Muscle of arm (tissue), 14 donors: ENCODE measurements at places on chromosomes 3 and 15. TPM values are rescaled to one million over a fixed set of nuclear protein-coding genes. Genes with fewer than 3 reads are reported as not detected.

DNA sequence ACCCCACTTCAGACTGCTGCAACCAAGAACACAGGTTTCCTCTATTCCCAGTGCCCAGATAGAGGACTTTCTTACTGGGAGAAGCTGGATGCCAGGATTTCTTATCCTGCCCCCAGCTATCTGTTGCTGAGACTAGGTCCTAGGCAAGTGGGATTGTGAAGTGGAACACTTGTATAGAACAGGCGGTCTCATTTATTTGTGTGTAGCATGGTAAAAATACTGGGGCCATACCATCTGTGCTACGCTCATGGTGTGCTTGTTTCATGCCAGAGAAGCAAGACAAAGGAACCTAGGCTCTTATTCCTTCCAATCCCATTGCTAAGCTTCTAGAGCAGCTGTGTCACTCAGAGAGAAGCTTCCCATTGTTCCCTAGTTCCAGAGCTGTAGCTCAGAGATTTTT lies 191.5 kb upstream of the EPHA6 start:
- DNase-seq, result no peak

DNA sequence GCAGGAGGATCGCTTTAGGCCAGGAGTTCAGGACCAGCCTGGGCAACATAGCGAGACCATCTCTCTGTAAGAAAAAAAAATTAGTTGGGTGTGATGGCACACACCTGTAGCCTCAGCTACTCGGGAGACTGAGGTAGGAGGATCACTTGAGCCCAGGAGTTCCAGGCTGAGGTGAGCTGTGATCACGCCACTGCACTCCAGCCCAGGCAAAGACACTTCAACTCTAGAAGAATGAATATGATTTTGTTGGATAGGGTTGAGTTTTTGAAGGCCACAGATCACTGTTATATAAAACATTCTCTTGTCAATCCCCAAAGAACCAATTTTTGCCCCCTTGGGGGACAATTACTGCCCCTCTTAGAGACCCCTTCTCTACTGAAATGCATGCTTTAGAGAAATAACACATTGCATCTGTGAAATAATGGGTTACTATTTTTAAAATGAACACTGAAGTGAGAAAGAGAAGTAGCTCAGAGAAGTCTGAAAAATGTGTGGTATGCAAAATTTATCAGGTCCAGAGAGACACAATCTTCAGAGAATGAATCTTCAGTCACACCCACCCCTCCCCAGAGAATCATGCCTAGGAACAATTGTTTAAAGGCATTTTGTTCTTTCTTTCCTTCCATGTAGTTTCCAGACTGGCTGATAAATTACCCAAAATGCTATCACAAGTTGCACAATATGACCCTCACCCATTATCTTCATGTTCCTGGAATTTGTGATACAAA lies 42.7 kb downstream of the METTL6 start:
- DNase-seq, result no peak

GRCh38 chr15:70670680-70671079 lies 92.7 kb downstream of the UACA start:
- no peak for DNase-seq

GRCh38 chr3:63450023-63450422 lies 171.9 kb downstream of the SYNPR start:
- no peak for DNase-seq

GRCh38 chr3:144364737-144365136 lies 393.1 kb downstream of the DIPK2A start:
- DNase-seq, result no peak

DNA sequence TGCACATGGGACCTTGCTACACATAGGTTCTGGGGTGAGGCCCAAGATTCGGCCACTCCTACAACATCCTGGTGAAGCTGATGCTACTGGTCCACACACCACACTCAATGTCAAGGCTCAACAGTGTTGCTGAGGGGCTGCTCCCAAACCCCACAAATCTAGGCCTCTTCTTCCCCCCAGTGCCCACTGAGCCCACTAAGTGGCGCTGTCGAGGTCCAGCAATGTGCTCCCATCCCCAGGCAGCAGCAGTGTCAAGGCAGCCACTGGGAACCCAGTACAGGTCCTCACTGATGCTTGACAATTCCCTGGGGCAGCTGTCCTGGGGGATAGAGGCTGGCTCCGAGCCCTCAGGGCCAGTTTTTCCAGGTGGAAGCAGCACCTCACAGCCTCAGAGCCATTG lies 21.5 kb downstream of the SCN5A start:
- DNase-seq, result no peak

GRCh38 chr3:141379250-141379966 lies 11.1 kb downstream of the ZBTB38 start:
- DNase-seq, result no peak

GRCh38 chr3:104629038-104629437 lies 737.7 kb upstream of the ALCAM start:
- DNase-seq, result no peak

DNA sequence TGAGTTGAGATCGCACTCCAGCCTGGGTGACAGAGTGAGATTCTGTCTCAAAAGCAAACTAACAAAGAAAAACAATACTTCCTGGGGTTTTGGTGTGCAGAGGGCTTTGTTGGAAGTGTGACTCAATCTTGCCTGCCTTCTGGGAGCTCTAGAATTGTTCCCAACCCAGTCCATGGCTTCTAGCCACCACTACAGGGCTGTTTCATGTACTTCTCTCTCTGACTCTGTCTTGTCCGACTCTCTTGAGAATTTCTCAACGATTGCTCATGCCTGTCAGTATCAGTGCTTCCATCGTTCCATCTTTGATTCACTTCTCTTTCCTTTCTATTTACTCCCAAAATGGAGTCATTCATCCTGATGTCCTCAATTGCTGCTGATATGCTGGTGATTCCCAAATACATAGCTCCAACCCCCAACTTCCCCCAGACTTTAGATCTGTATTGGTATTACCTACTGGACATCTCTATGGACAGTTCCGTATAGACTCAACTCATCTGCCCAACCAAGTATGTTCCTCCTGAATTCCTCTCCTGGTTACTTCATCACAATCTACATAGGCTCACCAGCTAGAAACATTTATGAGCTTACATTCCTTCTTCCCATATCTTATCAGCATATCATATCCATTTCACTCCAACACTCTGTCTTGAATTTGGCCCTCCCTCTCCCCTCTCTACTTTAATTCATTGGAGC lies 1.8 kb upstream of the AP2M1 start:
- DNase-seq, result no peak

- no peak for DNase-seq
Measured at GRCh38 chr3:52490939-52491526, 4.1 kb upstream of the STAB1 start.

- peak; percentile 51 for DNase-seq
Measured at GRCh38 chr3:124837730-124838186, 49.4 kb downstream of the ITGB5 start.

- no peak for DNase-seq
Measured at GRCh38 chr3:48057521-48057920, 41.3 kb upstream of the MAP4 start.

DNA sequence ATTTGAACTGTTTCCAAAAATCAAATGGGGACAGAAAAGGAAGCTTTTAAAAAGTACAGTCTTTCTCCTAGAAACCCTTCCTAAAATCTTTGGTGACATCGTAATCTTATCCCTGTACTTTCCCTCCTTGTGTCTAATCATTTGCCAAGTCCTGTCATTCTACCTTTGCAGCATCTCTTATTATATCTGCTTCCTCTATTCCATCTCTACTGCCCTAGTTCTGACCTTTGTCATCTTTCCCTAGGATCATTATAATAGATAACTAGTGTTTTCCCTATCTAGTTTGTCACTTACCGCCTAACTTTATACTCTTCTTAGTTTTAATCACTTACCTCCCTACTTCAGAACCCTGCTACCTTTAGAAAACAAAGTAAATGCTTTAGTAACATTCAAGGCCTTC lies 11.6 kb downstream of the USP8 start:
- no peak for DNase-seq

GRCh38 chr3:159130108-159130507 lies 328.3 kb downstream of the MFSD1 start:
- DNase-seq, result no peak

GRCh38 chr15:67076147-67076843 lies 10.9 kb downstream of the SMAD3 start:
- DNase-seq, result no peak

DNA sequence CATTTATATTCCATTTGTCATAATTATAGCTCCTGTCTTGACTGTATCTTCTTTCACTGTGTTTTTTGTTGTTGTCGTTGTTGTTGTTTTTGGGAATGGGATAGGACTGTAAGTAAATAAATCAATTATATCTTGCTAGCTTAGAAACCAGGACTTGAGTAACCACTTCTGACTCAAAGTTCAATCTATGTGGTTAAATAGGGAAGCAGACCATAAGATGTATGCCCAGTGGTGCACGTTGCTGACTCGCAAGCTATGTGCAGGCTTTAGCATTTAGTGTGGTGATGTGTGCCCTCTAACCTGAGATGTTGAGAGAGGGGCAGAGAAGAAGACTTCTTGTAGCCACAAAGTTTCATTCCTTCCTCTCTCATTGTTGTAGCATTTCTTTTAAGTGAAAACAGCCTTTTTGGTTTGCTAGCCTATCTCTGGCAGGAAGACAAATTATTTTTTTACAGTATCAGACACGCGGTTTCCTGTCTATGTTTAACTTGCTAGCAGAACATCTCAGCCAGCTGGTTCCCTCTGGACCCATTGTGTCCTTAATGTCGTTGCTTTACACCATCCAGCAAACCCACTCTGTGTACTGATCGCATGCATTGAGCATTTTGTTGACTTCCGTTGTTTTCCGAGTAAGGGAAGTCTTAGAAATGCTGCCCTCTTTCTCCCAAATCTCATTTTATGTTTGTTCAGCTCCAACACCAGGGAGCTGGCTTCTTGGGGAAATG lies 52.1 kb downstream of the TGFBR2 start:
- DNase-seq, result peak; percentile 57

DNA sequence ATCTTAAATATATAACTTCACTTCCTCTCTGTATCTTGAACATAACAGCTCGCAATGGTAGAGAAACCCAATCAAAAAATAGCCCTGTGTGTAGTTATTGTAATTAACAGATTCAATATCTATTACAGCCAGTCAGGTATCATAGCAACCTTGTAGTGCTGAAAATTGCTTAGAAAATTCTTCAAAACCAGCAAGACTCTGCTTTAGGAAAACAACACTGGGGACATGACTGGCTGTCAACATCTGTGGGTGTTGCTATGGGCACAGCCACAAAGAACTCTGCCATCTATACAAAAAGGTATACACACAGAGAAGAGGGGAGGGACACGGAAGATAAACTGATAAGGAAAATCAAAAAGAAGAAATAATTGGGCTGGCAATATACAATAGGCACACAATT lies 101.2 kb downstream of the WDR72 start:
- DNase-seq, result no peak

DNA sequence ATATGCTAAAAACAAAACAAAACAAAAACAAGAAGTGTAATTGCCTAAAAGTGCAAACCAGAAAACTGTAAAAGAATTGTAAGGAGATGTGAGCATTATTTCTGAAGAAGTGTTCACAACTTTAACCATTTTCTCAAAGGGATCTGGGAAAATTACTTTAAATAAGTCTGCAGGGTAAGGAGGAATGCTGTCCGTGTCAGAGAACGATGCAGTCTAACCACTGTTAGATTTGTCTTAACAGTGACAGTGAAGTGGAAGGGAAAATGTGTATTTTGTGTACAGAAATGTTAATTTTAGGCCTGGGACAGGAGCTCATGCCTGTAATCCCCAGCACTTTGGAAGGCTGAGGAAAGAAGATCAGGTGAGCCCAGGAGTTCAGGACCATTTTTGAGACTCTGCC lies 95.7 kb downstream of the DLG1 start:
- DNase-seq, result no peak

GRCh38 chr3:128330214-128330842 lies 136.4 kb downstream of the DNAJB8 start:
- DNase-seq, result no peak

GRCh38 chr3:186986406-186986805 lies 56.1 kb downstream of the ST6GAL1 start:
- no peak for DNase-seq

GRCh38 chr3:170751899-170752293 lies 118.1 kb downstream of the RPL22L1 start:
- DNase-seq, result no peak

- no peak for DNase-seq
Measured at GRCh38 chr3:13014755-13015285, 58.4 kb downstream of the IQSEC1 start.

GRCh38 chr3:197458179-197458707 lies 97.5 kb downstream of the BDH1 start:
- DNase-seq, result no peak

DNA sequence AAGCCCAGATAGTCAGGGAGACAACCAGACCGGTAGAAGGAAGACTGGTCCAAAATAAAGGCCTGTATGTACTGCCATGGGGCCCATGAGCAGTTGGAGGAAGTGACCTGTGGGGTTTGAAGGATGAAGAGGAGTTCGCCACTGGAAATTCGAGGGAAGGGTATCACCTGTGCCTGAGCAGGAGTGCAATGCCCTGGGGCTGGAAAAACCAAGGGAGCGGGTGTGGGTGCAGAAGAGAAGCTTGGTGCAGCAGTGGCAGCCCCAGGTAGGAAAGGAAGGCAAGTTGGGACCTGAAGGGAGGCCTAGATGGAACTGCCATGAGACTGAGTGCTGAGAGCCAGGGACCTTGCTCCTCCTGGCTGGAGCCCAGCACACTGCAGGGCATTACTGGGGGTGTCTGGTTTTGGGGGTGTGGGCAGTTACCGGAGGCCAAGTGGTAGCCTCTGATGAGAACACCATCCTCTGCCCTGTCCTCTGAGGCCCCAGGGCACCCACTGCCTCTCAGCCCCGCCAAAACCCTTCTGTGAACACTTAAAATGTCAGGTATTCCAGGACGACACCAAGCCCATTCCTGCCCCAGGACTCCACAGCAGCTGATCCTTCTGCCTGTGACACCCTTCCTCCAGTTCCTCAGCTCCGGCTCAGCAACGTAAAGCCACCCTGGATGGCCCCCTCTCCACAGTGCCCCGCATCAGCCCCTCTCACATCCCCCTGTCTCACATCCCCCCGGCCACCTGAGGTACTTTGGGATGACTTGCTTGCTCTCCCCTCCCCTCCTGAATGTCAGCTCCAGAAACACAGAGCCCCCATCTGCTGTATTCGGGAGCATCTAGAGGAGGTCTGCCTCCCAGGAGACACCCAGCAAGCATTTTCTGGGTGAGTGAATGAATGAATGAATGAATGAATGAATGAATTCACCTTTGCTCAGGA lies 42.9 kb downstream of the WNT7A start:
- DNase-seq, result no peak

- no peak for DNase-seq
Measured at GRCh38 chr3:124797426-124797945, 67.2 kb downstream of the UMPS start.

Gene PRTG
- polyA plus RNA-seq, result 2.9 TPM

Gene PAK6
- not detected for polyA plus RNA-seq

Gene STOML1
- 46.2 TPM for polyA plus RNA-seq

Gene NANOGP8
- polyA plus RNA-seq, result not detected

Gene SNX22
- 10.3 TPM for polyA plus RNA-seq

Gene RGMA
- 52.9 TPM for polyA plus RNA-seq

Gene PPM1L
- 14.0 TPM for polyA plus RNA-seq

Gene NIPA2
- 44.4 TPM for polyA plus RNA-seq

Gene STARD5
- 3.5 TPM for polyA plus RNA-seq

Gene HYAL1
- polyA plus RNA-seq, result 1.4 TPM

Gene C3orf70
- 4.5 TPM for polyA plus RNA-seq
